IMR-90 (cell line): ENCODE measurements at places on chromosomes 6 and 20. TPM values are rescaled to one million over a fixed set of nuclear protein-coding genes. Genes with fewer than 3 reads are reported as not detected.
A peak's percentile ranks its signal among the peaks of the same experiment; 100 is the strongest.

The JARID2 gene
- total RNA-seq = 12.9 and 13.1 TPM in 2 replicates

The OR2J3 gene
- not detected in 2 replicates for total RNA-seq

The TGM3 gene
- not detected in 2 replicates for total RNA-seq

GRCh38 chr6:167153521-167153959, 4.2 kb downstream of the GPR31 start:
- peak; percentile 5 for DNase-seq
- H3K4me3 ChIP-seq = no peak overlapping the region
- no peaks in the 10 kb centered on the region for H3K4me1 ChIP-seq
- no peaks in the 10 kb centered on the region for H3K27me3 ChIP-seq
- no peaks in the 10 kb centered on the region for H3K36me3 ChIP-seq

DNA sequence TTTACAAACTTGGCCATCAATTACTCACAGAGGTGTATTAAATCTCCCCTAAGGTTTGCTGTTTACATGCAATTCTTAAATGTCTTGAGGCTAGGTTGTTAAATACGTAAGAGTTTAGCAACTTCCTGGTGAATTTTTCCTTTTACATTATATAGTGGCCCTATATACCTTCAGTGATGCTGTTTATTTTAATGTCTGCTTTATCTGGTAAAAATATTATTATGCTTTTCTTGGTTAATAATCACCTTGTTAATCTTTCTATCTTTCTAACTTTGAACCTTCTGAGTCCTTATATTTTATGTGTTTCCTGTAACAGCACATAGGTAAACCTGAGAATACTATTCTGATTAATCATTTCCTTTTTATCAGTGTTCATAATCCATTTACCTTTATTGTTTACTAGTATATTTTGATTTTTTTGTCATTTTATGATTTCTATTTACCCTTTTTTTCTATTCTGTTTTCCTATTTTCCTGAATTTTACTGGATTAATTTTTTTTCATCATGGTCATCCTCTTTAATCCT, 57.9 kb downstream of the TP53INP2 start:
- no peak for DNase-seq
- H3K4me1 ChIP-seq = no peaks in the 10 kb centered on the region
- H3K4me3 ChIP-seq = no peak overlapping the region
